ENCODE measurements at places on chromosomes 4 and X.

- DNase-seq = no peak
Observed at GRCh38 chr4:184462724-184463123, 11.6 kb downstream of the IRF2 start.

GRCh38 chrX:97238632-97239031, 354.9 kb downstream of the RPA4 start:
- no peak for DNase-seq

DNA sequence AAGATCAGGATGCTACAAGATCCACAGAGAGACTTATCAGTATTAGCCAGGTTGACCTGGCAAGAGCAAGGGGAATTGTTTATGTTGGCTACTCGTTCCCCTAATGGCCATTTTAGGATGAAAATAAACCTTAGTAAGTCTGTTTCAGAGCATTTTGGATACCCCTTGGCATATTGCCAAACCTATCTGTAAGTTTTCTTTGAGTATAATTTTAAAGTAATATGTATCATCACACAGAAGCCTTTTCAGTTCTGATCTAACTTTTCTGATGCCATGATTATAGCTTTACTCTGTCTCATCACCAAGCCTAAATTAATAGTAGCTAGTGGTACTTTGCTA, 99.7 kb downstream of the TSPAN7 start:
- DNase-seq = no peak

GRCh38 chr4:188688956-188689355, 549.7 kb downstream of the TRIML1 start:
- no peak for DNase-seq

GRCh38 chr4:123750044-123750443, 353.4 kb downstream of the SPRY1 start:
- DNase-seq = no peak

DNA sequence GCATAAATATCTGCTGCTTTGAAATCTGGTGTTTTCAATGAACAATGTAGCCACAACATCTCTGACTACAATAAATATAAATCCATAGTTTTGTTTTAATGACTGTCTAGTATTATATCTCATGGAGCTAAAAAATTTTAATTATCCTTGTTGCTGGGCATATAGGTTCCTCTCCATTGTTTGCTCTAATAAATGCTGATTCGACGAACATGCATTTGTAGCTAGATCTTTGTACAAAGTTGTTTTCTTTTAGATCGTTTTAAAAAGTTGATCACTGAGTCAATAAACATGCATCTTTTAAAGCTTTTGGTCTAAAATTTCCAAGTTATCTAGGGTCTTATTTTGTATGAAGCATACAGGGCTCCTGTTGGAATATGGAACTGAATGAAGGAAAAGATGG, 130.5 kb upstream of the GPR101 start:
- DNase-seq = no peak

GRCh38 chrX:55697381-55697780, 20.2 kb upstream of the RRAGB start:
- DNase-seq = no peak

- DNase-seq = no peak
Observed at GRCh38 chr4:18075823-18076433, 54.4 kb upstream of the LCORL start.

- no peak for DNase-seq
Observed at GRCh38 chr4:17475481-17475880, 36.4 kb downstream of the QDPR start.

DNA sequence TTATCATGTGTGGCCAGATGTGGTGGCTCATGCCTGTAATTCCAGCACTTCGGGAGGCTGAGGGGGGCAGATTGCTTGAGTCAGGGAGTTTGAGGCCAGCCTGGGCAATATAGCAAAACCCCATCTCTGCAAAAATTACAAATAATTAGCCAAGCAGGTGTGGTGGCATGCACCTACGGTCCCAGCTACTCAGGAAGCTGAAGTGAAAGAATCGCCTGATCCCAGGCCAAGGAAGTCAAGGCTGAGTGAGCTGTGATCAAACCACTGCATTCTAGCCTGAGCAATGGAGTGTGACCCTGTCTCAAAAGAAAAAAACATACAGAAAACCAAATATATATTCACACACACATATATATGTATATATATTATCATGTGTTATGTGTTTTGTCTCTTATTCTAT, 15.0 kb downstream of the APELA start:
- no peak for DNase-seq

- no peak for DNase-seq
Observed at GRCh38 chr4:88746206-88746605, 48.6 kb upstream of the NAP1L5 start.

DNA sequence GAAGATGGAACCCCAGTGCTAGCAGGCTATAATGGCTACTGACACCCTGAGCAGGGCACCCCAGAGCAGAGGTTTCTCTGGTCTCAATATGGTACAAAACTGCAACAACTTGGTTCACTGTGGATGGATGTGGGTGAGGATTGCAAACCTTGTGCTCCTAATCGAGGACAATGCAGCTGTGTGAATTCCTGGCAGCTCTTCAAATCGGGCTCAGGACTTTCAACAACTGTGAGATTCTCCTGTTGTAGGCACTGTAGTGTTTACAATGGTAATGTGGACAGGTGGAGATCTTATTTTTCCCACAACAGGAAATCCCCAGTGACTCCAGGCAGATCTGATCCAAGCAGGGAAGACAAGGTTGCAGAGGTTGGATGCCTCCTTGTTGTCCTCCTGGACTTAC, 101.5 kb downstream of the RCHY1 start:
- no peak for DNase-seq

DNA sequence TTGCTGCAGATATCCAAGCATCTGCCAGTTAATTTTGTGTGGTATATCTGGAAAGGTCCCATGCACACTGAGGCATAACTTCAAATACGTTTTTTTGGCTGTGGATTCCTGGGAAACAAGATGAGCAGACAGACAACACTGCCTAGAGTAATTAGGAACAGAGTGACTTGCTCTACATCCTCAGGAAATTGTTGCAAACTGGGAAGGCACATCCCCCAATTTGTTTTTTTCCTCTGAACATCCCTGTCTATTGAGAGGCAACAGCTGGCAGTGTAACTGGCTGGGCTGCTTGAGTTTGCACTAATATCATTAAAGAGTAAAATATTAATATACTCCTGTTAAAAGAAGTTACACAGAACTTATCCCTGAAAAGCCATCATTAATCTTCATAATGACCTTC, 207.7 kb upstream of the SLIT2 start:
- no peak for DNase-seq

- no peak for DNase-seq
Observed at GRCh38 chrX:97074400-97074799, 190.7 kb downstream of the RPA4 start.

DNA sequence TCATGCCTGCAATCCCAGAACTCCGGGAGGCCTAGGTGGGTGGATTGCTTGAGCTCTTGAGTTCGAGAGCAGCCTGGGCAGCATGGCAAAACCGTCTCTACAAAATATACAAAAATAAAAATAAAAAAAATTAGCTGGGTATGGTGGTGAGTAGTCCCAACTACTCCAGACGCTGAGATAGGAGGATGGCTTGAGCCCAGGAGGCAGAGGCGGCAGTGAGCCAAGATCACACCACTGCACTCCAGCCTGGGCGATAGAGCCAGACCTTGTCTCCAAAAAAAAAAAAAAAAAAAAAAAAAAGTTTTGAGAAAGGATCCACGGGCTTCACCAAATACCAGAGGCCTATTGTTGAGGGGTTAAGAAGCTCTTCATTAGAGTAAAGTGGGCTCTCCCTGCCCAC, 8.0 kb downstream of the SUPT20HL2 start:
- DNase-seq = no peak

GRCh38 chrX:74520291-74520690, 94.1 kb downstream of the RLIM start:
- DNase-seq = no peak

GRCh38 chr4:146121757-146122156, 53.8 kb upstream of the LSM6 start:
- DNase-seq = no peak

GRCh38 chr4:102387552-102388150, 42.4 kb upstream of the SLC39A8 start:
- no peak for DNase-seq

GRCh38 chr4:137470806-137471205, 61.5 kb downstream of the PCDH18 start:
- DNase-seq = no peak

GRCh38 chr4:38738940-38739803, 43.6 kb downstream of the TLR10 start:
- no peak for DNase-seq

DNA sequence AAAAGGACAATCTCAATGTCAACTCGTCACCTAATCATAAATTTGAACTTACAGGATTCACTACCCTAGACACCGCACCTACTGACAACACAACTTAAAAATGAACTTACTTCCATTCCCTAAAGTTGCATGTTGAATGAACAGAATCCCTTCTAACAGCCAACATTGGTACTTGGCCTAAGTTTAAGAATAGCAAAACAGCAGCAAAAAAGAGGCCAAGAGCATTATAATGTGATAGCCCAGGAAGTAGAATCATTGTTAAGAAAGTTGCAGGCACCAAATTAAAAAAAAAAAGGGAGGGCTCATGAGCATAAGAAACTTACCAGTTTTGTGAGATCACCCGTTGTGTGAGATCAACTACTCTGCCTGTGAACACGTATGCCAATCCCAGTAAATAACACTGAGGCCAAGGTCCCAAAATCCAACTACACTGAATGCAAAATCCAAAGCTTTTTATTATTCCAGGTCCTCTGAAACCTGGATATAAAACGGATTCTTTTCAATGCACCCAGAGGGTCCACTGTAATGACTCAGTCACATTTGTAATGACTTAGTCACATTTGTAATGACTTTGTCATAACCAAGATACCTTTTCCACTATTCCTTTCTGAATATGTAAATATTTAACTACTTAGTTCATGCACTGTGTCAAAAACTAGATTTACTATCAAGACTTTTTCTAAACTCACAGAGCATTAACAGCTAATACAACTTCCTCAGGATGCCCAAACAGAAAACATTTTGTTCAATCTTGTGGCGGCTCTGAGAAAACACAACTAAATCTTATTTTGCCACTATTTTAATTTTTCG, 6.8 kb downstream of the HNRNPDL start:
- DNase-seq = no peak

DNA sequence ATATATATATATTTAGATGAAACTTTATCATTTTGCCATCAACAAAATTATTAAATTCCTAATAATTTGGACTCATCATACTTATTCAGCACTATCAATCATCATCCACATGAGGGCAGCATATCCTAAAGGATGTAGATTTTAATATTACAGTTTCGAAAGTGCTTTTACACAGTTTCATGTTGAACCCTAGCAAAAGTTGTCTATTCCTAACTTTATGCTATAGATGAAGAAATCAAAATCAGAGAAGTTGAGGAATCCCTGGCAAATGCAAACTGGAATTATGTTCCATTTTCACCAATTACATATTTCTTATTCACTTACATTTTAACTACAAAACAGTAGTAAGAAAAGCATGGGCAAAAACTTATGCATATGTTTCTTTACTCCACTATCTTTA, 36.6 kb upstream of the UGT2A1 start:
- no peak for DNase-seq

DNA sequence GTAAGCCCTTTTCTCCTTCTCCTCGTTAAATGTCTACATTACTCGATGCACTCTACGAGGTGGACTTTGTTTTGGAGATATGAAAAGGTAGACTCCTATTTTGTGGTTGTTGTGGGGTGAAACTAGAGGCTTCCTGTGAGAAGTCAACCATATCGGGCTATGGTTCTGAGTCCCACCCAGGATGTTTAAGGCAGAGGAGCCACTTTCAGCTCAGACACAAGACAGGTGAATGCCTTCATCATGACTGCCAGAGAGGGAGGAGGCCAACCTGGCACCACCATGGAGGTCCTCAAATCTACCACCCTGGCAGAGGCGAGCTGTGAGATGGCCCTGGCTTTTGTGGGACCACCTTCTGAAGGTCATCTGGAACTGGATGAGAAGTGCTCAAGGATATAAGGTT, 154.4 kb upstream of the KLF3 start:
- DNase-seq = no peak

DNA sequence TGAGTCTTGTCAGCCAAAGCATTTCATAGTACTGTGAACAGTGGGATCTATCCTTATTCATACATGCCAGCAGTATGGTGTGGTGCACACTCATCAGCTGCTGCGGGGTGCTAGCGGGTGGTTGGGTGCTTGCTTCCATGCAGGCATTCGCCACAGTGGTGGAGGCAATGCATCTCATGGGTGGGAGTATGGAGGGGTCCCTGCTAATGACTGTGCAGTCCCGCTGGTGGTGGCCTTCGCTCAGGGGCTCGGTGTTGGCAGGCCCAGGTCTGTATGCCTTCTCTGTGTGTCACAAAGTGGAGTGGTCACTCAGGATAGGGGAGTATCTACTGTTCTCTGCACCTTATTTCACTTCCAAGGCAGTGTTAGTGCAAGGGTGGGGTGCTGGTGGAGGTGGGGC, 122.6 kb downstream of the POU3F4 start:
- DNase-seq = peak; percentile 43

DNA sequence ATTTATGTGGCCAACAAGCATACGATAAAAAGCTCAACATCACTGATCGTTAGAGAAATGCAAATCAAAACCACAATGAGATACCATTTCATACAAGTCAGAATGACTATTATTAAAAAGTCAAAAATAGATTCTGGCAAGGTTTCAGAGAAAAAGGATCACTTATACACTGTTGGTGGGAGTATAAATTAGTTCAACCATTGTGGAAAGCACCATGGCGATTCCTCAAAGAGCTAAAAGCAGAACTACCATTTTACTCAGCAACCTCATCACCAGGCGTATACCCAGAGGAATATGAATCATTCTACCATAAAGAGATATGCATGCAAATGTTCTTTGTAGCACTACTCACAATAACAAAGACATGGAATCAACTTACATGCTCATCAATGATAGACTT, 478.7 kb upstream of the GALNTL6 start:
- DNase-seq = no peak

- no peak for DNase-seq
Observed at GRCh38 chr4:69066945-69067344, 29.3 kb upstream of the UGT2B7 start.

GRCh38 chrX:119758731-119759247, 401 bp downstream of the SOWAHD start:
- peak; percentile 36 for DNase-seq

- DNase-seq = no peak
Observed at GRCh38 chr4:38762560-38762959, 20.2 kb downstream of the TLR10 start.

DNA sequence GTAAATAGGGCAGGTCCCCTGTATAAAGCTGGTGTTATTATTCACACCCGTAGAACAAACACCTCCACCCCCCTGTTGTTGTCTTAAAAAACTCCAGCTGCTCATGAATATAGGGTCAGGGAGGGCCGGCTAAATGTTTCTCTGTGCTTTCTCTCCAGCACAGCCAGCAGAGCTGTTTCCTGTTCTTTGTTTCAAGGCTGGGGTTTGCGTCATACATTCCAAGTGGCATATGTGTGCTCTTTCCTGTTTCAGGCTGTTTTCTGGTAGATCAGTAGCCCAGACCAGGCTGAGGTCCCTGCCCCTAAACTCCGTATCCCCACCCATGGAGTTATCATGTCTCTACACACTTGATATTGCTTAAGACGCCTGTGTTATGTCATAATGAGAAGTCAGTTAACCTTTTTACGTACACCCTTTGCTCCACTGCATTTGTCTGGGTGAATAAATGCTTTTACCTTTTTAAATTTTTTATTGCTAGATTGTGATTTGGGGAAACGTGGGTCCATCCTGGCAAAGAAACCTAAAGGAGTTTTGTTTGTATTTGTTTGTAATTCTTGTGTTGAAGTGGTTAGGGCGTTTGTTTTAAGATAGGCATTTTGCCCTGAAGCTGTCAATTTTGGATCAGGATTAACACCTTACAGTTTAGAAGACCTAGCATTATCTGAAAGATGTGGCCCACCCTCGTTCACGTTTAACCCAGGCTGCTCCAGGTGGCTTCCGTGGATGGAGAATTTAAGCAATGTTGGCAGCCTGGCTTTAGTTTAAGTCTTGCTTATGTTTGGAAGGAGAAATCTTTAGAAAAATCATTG, 3.3 kb downstream of the KLF3 start:
- DNase-seq = peak; percentile 85
